Stomach (tissue), 19 donors: ENCODE measurements at places on chromosomes 7 and 10. TPM values are rescaled to one million over a fixed set of nuclear protein-coding genes. Genes with fewer than 3 reads are reported as not detected.

DNA sequence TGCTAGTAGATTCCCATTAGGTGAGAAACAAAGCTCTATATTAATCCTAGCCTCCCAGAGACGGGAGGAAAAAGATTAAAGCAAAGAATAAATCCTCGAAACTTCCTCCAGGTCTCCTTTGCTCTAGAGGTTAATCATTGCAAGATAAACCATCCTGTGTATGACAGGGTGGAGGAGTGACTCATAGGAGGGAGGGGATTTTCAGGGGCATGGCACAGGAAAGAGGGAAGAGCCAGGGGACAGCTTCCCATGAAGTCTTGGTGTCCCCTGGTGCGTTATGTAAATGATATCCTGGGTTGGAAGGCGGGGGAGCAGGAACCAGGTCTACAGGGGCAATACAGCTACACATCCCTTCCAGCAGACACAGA lies 780 bp downstream of the CYP3A5 start:
- DNase-seq, result peak; percentile 79

DNA sequence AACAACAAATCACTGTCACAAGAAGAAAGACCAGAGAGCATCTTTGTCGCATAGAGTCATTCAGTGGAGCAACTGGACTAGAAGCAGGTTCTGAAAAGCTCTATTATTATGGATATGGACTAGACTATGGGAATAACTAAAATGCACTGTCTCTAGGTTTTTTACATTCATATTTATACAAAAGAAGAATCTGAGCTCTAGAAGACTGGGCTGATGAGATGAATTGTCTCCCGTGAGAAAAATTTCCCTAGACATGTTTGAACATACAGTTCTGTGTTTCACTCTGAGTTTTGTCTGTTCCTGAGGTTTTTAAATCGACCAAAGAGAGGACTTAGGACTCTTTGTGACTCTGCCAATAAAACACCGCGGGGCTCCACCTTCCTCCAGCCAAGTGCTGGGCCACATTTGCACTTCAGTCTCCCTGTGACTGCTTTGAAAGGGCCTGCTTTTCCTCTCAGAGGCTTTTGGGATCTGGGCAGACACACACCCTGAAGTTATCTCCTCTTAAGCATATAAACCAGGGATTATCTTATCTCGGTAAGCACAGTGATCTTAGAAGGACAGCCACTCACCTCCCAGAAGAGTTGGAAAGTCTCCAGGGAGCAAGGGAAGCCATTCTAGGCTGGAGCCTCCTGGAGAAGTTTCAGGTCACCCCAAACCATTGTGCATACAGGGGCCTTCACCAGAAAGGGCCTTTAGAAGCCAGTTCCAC lies 101.0 kb upstream of the JCAD start:
- no peak for DNase-seq

DNA sequence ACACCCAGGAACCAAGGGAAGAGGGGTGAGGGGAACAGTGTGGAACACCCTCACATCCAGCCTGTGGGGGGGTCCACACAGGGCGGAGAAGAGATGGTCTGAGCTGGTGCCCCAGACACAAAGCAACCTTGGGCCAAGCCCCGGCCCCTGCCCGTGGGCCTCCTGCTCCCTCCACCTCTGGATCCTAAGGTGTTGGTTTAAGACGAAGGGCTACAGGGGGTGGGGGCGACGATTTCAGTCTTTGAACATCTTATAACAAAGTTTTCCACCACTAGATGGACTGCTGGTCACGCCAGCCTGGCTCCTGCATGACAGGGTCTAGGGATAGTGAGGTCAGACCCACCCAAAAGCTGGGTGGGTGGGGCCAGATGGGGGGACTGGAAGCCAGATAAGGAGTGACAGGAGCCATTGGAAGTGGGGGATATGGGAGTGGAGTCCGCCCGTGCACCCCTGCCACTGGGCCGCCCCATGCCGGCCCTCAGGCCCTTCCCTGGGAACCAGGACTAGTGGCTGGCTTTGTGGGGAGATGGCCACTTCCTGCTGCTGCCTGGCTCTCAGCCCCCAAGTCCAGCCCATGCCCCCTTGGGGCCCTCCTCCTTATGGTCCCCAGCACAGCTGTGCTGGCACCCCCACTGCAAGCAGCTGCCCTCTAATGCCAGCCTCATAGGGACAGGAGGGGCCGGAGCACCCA lies 98.4 kb downstream of the RGS10 start:
- DNase-seq, result no peak

GRCh38 chr10:69772933-69773704 lies 28.6 kb upstream of the COL13A1 start:
- DNase-seq, result no peak

- no peak for DNase-seq
These were observed 27.8 kb downstream of the MKX start for GRCh38 chr10:27717861-27718260.

DNA sequence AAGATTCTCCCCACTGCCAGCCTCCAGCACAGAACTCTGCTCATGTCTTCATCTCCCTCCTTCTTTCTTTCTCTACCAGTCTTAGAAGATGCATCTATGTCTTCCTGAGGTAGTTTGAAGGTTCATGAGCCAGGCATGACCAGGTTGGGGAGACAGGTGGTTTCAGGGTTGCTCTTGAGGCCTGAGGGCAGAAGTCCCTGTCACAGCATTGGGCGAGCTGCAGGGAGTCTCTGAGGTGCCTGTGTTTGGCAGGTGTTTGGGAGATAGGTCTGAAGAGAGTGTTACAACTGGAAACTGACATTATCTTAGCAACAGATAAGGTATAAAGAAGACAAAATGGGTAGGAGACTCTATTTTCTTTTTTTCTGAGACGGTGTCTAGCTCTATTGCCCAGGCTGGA lies 18.7 kb downstream of the PRSS2 start:
- DNase-seq, result no peak

GRCh38 chr10:93261089-93261488 lies 187.4 kb downstream of the CYP26A1 start:
- DNase-seq, result no peak

DNA sequence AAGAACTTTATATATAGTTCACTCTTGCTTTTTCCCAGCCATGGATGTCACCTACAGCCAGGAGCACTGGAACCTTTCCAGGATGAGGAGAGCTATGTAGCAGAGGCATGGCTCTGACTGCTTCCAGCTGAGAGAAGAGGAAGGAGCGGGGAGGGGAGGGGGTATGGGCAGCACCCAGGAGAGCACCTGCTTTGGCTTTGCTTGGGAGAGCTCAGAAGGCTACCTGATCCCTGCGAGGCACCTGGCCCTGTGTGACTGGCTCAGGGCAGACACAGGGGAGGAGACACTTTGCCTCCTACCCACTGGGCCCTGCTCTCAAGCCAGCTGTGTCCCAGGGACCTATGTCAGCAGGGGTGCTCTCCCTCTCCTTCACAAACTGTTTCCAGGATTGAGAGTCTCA lies 67.1 kb downstream of the HK1 start:
- peak; percentile 79 for DNase-seq

The WEE2 gene
- not detected for polyA plus RNA-seq

The STEAP4 gene
- polyA plus RNA-seq, result 2.4 TPM

The PRLHR gene
- polyA plus RNA-seq, result not detected

The GRM3 gene
- not detected for polyA plus RNA-seq

The KIAA1549 gene
- polyA plus RNA-seq, result 0.15 TPM
